ENCODE measurements at places on chromosomes 5 and 9.
A peak's percentile ranks its signal among the peaks of the same experiment; 100 is the strongest.

DNA sequence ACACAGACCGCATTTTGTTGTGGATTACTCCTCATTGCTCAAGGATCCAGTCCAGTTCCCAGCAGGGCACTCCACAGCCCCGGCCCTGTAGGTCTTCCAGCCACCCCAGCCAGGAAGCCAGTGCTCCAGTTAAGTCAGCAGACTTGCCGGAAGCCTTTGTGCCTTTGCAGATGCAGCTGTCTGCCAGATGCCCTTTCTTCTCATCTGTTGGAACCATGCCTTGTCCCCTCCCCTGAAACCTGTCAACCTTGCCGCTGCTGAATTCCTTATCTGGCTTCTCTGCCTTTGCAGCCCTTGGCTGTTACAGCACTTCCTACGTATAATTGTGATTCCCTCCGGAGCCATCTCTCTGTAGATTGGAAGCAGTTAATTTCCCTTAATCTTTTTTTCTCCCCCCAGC, 28.4 kb downstream of the PSAT1 start:
- peak; percentile 56 for DNase-seq

DNA sequence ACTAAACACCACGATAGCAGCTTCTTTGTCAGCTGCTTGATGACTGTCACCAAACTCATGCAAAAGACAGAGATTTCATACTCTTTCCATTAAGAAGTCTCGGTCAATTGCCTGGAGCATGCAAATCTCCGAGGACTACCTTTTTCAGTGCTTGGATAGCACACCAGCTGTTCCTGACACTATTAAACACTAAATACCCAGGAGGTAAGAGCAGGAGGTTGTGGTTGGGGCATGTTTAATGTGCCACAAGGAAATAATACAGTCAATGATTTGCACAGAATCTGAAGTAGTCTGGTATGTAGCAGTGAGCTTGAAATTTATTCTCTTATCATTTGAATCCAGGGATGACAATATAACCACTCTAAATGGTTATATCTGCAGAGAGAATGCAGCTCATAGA, 996.2 kb downstream of the CDH12 start:
- no peak for DNase-seq

DNA sequence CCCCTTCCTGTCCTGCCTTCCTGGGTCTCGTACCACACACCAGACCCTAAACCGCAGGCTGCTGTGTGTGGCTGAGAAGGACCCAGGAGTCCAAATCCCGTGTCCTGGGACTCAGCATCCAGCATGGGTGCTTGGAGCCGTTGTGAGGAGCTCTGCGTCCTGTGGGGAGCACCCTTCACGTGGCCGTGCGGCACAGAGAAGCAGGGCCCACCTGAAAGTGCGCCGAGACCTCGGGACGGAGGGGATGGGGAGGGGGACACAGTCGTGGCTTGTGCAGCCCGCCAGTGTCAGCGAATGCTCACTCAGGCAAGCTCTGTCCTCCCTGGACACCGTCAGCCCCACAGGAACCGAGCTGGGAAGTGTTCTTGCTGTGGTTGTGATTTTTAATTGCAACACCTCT, 244.6 kb downstream of the CACNA1B start:
- DNase-seq, result no peak

DNA sequence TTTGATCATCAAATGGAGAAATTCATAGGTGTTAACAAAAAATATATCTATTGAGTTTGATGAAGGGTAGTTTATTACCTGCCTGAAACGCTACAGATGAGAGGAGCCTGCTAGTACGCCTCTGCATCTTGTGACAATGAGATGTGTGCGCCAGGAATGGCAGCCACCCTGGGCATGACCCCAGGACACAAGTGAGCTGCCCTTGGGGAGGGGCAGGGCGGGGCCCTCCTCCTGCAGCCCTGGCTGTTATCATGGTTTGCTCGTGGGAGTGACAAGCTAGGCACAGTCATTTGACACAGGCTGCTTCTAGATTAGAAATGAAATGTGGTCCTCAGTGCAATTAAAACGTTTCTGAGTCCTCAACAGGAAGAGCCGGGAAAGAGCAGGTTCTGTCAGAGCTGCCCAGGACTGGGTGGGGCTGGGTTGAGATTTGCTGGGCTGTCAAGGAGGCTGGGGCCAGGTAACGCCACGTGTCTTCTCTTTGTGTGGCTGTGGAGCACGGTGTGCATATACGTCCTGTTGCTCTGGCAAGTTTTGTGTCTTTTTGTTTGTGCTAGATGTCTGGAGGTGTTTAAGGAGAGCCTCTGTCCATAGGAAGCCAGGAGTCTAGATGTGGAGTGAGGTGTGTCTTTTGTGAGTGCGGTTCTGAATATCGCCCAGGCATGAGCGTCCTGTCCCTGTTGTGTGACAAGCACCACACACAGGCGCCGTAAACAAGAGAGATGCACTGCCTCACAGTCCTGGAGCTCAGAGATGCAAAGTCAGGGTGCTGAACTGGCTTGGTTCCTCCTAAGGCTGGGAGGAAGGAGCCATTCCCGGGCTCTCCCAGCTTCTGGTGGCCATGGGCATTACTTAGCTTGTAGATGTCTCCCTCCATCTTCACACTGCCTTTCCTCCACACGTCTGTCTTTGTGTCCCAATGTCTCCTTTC, 129.0 kb upstream of the IRX4 start:
- no peak for DNase-seq

DNA sequence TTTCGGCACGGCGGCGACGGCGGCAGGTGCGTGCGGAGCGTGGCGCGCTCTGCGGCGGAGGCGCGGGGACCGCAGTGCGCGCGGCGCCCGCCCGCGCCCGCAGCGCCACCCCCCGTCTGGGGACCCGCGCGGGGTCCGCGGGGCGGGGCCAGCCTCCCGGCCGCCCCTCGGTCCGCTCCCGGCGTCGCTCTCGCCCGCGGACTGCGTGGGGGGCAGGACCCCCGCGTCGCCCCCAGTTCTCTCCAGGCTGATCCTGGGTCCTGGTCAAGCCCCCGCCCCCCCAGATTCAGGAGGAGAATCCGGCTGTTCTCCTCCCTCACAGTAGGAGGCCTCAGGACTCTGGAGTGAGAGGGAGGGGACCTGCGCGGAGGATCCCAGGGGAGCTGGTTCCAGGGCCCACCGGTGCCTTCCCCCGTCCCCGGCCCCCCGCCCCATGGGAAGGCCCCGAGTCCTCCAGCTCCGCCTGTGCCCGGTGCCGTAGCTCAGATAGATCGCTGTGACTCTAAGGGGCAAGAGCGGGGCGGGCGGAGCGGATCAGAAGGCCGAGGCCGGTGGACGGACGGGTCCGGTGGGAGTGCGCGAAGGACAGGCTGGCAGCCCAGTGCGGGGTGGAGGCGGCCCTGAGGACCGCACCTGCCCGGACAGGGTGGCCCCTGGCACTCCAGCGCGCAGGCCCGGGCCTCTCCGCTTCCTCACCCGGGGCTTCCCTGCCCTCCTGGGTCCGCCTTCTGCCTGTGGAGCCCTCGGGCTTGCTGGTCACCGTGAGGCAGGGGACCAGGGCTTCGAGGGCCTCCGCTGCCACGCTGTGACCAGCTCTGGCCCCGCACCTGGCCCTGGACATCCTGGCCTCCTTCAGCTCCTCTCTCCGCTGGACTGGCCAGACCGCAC, at the start of gene RNF208:
Gene RNF208 (minus strand): TSS at position 51 of the 888 bp plus-strand sequence. CDS start 1,028 bp downstream, outside the sequence.
- peak; percentile 38 for DNase-seq

- DNase-seq, result no peak
These were observed 63.9 kb downstream of the NDST1 start for GRCh38 chr5:150571836-150572235.

DNA sequence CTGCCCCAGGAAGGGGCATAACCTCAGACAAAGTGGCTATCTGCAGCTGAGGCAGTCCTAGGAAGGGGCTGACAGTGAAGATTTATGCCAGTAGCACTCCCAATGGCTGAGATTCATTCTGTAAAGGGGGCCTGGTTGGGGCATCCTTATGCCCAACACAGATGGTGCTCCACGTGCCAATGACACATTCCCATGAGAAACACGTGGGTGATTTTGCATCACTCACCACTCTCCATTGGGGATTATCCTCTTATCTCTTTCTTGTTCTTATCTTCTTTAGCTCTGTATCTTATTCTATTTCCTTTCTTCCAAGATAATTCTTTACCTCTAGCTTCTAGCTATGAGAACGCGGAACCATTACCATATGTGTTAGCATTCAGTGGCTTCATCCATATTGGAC, 194.0 kb upstream of the TUT7 start:
- no peak for DNase-seq

GRCh38 chr5:93557021-93557604, 23.9 kb downstream of the NR2F1-AS1 start:
- DNase-seq, result no peak

DNA sequence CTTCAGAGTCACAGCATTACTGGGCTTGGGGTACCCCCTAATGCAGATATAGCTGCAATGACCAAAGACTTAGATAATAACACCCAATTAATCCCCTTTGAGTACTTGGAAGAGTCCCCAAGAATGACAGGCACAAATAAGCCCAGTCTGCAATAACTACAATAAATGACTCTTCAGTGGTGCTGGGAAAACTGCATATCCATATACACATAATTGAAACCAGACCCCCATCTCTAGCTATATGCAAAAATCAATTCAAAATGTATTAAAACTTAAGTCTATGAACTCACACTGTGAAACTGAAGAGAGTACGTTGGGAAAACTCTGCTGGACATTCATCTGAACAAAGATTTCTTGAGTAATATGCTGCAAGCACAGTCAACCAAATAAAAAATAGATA, 422.5 kb downstream of the CDH18 start:
- peak; percentile 74 for DNase-seq

- DNase-seq, result no peak
These were observed 5.2 kb upstream of the MGAT1 start for GRCh38 chr5:180807654-180808414.

DNA sequence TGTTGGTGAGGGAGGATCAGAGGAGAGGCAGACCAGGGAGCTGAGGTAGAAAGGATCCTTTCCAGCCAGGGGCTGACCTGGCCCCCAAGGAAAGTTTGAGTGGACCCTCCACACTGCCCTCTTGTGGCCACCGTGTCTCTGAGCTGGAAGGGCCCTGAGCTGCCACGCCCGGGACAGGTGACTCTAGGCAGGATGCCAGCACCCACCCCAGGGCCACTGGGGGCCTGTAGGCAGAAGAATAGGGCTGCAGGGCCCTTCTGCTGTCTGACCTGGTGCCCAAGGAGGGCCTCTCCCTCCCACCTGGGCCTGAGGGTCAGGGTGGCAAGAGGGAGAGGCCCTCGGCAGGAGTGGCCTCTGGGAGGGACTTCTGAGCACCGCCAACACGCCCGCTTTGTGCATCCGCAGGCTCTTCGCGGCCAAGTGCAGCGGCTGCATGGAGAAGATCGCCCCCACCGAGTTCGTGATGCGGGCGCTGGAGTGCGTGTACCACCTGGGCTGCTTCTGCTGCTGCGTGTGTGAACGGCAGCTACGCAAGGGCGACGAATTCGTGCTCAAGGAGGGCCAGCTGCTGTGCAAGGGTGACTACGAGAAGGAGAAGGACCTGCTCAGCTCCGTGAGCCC, 76.8 kb downstream of the LMX1B start:
- no peak for DNase-seq

- peak; percentile 94 for DNase-seq
These were observed 363.4 kb upstream of the SLC30A5 start for GRCh38 chr5:68730220-68730978.

- peak; percentile 86 for DNase-seq
These were observed 22.6 kb downstream of the DUSP1 start for GRCh38 chr5:172748341-172748843.

DNA sequence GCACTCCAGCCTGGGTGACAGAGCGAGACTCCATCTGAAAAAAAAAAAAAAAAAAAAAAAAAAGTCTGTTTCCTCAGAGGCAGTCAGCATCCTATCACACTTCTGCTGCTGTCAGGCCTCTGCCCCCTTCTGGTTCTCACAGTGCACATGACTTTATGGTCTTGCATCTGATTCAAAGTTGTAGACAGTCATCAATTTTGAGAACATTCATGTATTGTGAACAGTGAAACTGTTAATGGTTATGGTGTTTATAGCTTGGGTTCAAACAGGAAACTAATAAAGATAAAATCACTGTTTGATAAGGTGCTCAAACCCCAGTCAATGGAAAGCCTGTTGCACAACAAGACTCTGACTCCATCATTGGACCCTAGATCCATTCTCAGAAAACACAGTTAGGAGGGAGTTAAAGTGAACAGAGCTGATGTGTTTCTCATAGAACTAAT, 61.4 kb downstream of the FOXD1 start:
- no peak for DNase-seq

- peak; percentile 60 for DNase-seq
These were observed 10.2 kb upstream of the TIFAB start for GRCh38 chr5:135462304-135462703.

DNA sequence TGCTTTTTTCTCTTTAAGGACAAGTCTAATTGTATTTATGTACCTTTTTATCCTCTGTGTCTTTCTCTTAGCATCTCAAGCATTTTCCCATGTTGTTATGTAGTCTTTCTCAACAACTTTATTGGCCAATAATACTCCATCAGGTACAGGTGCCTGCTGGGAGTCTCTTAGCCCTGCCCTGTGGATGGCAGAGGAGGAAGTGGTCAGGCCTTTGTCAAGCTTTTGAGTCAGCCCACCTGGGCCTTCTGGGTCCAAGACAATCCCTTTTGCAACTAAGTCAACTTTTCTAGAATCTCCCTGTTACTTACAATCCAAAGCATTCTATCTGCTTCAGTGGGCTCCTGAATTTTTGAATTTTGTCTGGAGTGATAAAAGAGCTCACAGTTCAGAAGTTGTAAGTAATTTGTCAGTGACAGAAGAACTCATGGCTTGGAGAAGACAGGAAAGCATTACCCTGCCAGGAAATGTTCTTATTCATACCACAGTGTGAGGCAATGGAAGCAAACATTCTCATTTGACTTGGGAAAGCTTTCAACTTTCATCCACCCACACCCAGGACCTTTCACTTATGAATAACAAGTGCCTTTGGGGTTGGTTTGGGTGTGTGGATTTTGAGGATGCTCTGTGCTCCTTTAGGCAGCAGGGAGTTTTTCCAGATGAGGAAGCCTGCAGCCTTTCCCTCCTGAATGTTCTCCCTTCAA, 200.0 kb upstream of the S1PR3 start:
- DNase-seq, result peak; percentile 54

- DNase-seq, result no peak
These were observed 24.0 kb downstream of the NDUFS6 start for GRCh38 chr5:1824903-1825841.

DNA sequence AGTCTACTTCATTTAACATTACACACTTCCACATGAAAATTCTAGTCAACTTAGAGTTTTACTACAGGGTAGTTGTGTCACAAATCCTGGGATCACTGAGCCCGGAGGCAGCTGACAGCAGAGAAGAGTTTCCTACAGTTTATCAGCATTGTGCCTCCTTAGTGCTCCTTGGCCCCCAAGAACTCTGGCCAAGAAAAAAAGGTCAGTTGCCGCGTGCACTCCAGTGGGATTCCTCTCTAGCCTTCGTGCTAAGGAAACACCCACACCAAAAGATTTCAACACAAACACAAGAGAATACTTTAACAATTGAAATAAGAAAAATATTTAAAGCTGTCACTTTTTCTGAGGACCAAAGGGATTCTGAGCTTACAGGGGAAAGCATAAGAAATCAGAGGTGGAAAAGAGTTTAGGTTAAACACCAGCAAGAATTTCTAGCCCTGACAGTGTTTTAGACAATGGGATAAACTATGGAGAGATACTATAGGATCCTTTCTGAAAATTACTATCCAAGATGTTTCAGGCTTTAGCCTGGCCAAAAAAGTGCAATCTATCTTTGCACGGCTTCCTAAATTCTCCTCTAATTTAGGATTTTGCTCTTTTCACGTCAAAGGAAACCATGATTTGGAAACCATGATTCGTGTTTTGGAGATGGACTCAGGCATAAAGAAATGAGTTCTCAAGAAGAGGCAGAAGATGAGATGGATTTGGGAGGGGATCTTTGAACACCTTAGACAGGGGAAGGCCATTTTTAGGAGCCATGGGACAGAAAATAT, 606.8 kb downstream of the RAB3C start:
- DNase-seq, result peak; percentile 63

Data from muscle of leg (tissue), 16 donors.